ENCODE measurements at places on chromosomes 16 and 17. TPM values are rescaled to one million over a fixed set of nuclear protein-coding genes. Genes with fewer than 3 reads are reported as not detected.

OSGIN1 gene
- total RNA-seq, result 9.8 TPM

ABCA8 gene
- total RNA-seq, result 0.22 TPM

SOX15 gene
- total RNA-seq, result 7.0 TPM

BAHCC1 gene
- 9.9 TPM for total RNA-seq

HAS3 gene
- 153 TPM for total RNA-seq

RHBDF1 gene
- 26.3 TPM for total RNA-seq

CDRT15L2 gene
- not detected for total RNA-seq

IRF8 gene
- total RNA-seq, result not detected

TP53TG3D gene
- not detected for total RNA-seq

Data from PC-3 (cell line).